ENCODE measurements at places on chromosomes 5 and 9. TPM values are rescaled to one million over a fixed set of nuclear protein-coding genes. Genes with fewer than 3 reads are reported as not detected.

Gene PCDHB15
- total RNA-seq: 3.6 TPM

Gene OSMR
- 26.8 TPM for total RNA-seq

Gene PTGES
- total RNA-seq: 5.0 TPM

Gene FAM221B
- not detected for total RNA-seq

Gene TENT4A
- 19.8 TPM for total RNA-seq

Gene GMCL2
- total RNA-seq: not detected

Gene GFPT2
- 9.4 TPM for total RNA-seq

Gene GRXCR2
- not detected for total RNA-seq

Gene PCDHA4
- 8.0 TPM for total RNA-seq

Gene BAAT
- total RNA-seq: 117 TPM

Gene MOB3B
- total RNA-seq: 19.3 TPM

- peak; percentile 33 for DNase-seq
These were observed 89.9 kb downstream of the NLN start for GRCh38 chr5:65811885-65812284.

- no peak for DNase-seq
These were observed 42.0 kb downstream of the PBX3 start for GRCh38 chr9:125789196-125789595.

GRCh38 chr9:35556776-35557175, 48.3 kb upstream of the TESK1 start:
- no peak for DNase-seq

GRCh38 chr9:16410601-16411280, 459.7 kb downstream of the BNC2 start:
- no peak for DNase-seq

GRCh38 chr5:95022967-95023695, 261.8 kb downstream of the MCTP1 start:
- no peak for DNase-seq

- no peak for DNase-seq
These were observed 160.7 kb downstream of the TMEM38B start for GRCh38 chr9:105854783-105855724.

DNA sequence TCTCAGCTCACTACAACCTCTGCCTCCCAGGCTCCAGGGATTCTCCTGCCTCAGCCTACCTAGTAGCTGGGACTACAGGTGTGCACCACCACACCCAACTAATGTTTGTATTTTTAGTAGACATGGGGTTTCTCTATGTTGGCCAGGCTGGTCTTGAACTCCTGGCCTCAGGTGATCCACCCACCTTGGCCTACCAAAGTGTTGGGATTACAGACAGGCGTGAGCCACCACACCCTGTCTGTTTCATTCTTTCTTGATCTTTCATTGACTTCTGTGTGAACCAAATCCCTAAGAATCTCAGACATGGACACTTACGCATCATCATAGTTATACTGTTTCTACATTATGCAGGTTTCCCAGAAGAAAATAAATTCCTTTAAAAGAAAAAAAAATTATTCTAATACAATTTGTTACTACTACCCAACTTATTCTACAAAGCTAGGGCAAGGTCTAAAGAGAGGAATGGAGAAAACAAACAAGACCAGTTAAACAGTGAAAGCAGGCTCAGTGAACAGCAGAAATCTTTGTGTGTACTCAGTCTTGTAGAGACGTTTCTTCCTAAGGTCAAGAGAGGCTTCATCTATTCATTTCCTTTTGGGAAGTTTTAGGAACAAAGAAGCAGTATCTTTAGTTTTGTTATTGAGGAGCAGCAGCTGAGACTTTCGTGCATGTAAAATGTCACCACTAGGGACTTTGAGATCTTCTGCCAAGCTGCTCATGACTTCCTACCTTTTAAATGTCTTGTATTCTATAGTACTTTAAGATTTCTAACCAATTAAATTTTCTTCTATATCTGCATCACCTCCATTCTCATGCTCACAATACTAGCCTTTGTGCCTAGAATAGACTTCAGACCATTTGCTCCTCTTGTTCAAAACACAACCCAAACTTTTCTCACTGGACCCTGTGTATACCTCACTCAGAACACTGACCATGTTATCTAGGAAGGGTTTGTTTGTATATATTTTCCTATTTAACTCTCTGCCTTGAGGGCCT, 5.6 kb upstream of the HMGCR start:
- DNase-seq: no peak

GRCh38 chr5:100517301-100517974, 17.7 kb upstream of the FAM174A start:
- no peak for DNase-seq

- no peak for DNase-seq
These were observed 359.5 kb upstream of the ADAMTS16 start for GRCh38 chr5:4780633-4781032.

GRCh38 chr5:56658972-56659371, 156.4 kb upstream of the MAP3K1 start:
- no peak for DNase-seq

DNA sequence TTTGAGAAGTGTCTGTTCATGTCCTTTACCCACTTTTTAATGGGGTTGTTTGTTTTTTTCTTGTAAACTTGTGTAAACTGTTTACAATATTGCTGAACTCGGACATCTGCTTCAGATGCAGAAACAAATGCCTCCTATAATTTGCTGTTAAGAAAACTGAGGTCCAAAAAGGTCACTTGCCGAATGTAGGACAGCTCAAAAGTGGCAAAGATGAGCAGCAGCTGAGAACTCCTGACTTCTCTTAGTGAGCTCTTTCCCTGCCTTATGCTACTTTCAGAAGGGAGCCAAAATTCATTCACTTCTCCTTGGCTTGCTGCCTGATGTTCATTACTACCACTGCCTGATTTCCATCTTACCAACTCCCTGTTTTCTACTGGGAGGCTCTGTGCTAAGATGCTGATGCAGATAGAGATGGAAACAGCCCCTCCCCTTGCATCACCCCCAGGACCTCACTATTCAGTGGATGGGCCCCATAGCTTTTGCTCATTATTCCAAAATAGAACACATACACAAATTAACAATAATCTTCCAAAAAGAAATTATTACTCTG, 60.1 kb downstream of the SEMA6A start:
- no peak for DNase-seq

DNA sequence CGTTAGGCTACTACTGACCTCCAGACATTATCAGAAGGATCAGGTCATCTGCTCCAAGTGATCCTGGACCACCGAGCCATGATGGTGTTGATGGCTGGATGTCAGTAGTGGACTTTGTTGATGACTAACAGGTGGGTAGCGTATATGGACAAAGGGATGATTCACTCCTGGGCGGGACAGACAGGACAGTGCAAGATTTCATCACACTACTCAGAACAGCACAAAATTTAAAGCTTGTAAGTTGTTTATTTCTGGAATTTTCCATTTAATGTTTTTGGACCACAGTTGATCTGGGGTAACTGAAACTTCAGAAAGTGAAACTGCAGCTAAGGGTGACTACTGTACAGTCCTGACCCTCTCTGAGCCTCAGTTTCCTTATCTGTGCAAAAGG, 12.7 kb downstream of the PDGFRB start:
- DNase-seq: no peak

DNA sequence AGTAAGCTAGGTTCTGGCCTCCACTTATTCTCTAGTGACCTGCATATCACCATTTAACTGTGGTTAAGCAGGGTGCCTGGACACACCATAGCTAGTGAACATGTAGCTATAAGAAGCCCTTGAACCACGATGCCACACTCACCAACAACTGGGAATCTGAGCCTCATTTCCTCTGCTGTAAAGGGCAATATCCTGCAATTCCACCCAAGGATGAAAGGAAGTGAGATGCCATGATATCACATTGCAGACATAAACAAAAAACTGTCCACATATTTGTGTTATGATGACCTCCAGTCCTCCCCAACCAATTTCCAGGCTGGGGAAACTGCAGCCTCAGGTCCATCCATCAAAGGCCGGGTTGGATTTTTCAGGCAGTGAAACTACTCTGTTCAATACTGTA, 10.4 kb downstream of the TNIP1 start:
- DNase-seq: no peak

DNA sequence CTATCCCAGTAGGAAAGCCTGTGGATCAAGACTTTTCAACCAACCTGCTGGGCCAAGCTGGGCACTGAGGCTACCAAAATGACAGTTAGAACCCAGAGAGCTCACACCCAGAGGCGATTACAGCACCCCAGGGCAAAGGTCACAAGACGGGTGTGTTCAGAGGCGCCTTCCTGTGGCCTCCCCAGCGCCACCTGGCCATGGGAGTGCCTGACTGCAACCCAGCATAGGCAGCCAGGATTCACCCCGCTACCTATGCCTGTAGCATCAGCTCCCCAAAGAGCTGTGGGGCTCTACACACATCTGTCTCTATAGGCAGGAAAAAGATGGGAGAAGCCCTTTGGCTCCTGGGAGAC, 33.5 kb downstream of the PDGFRB start:
- no peak for DNase-seq

- DNase-seq: no peak
These were observed 189.8 kb downstream of the YTHDC2 start for GRCh38 chr5:113703266-113703665.
